ENCODE measurements at places on chromosomes 1 and 21.

GRCh38 chr1:223429313-223429731, 36.1 kb downstream of the CCDC185 start:
- no peak for DNase-seq

GRCh38 chr1:202854787-202855186, 34.2 kb downstream of the RABIF start:
- no peak for DNase-seq

- DNase-seq, result no peak
Measured at GRCh38 chr1:216960716-216961115, 237.5 kb upstream of the ESRRG start.

GRCh38 chr1:25854554-25854953, 4.7 kb downstream of the AUNIP start:
- no peak for DNase-seq

- DNase-seq, result peak; percentile 15
Measured at GRCh38 chr1:186155594-186155993, 219.5 kb downstream of the TPR start.

GRCh38 chr1:156747742-156748669, 3.5 kb downstream of the HDGF start:
- DNase-seq, result no peak

GRCh38 chr1:172658871-172659453, at the start of gene FASLG:
TSS of gene FASLG (plus strand) at chr1:172659103. CDS start at chr1:172659202, 99 bp downstream.
- DNase-seq, result peak; percentile 78

DNA sequence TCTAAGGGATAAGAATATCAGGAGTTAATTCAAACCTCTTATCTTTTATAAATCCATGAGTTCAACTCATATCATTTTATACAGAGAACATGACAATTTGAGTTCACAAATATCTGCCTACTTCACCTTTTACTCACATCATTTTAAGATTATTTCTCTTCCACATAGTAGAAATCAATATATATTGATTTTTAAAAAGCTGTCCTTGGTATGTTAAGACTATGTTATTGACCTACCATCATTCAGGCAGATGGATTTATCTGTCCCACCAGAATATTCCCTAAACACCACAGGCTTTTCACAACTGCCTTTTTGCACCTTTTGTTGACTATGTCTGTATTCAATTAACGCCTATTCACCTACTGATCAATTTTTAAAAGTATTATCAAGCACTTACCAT, 13.5 kb downstream of the DRAM2 start:
- DNase-seq, result no peak
